ENCODE measurements at places on chromosomes 12 and 14.

GRCh38 chr12:117331691-117332090 is 29.7 kb downstream of the NOS1 start:
- DNase-seq: no peak

DNA sequence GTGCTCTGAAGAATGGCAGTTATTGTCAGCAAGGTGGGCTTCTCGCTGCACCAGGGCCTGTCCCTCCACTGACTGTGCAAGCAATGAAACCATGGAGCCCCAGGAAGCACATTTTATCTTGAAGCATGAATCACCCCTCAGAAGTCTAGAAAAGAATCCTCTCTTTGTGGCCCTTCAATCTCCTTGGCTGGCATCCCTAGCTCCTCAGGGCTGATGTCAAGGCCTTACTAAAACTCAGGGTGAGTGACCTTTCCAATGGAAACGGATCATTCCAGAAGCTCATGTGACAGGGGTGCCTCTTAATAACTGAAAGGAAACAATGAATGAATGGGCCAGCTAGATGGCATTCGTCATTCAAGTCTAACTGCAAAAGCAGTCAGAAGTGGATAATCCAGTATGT is 22.3 kb upstream of the PLEKHH1 start:
- DNase-seq: no peak

DNA sequence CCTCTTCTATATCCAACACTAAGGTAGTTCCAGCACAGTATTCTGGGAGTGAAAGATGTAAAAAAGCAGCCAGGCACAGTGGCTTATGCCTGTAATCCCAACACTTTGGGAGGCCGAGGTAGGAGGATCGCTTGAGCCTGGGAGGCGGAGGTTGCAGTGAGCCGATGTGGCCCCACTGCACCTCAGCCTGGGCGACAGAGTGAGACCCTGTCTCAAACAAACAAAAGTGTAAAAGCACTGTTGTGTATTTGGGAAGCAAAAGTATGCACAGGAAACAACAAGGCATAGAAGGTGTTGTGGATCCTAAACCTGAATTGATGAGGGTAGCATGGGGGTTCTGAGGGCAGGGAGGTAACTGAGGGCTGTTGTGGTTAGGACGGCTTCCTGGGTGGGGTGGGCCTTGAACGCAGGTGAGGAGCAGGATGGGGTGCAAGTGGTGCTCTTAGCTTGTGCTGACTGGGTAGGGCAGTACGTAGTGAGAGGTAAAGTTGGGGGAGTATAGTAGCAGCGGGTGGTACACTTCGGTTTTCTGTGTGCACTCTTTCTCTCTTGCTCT is 64.2 kb downstream of the RASSF3 start:
- DNase-seq: no peak

GRCh38 chr14:103492156-103492925 is 30.3 kb downstream of the CKB start:
- no peak for DNase-seq

GRCh38 chr12:1540690-1541089 is 53.7 kb downstream of the FBXL14 start:
- DNase-seq: no peak

- DNase-seq: no peak
Measured at GRCh38 chr12:28184375-28184774, 5.9 kb upstream of the CCDC91 start.

DNA sequence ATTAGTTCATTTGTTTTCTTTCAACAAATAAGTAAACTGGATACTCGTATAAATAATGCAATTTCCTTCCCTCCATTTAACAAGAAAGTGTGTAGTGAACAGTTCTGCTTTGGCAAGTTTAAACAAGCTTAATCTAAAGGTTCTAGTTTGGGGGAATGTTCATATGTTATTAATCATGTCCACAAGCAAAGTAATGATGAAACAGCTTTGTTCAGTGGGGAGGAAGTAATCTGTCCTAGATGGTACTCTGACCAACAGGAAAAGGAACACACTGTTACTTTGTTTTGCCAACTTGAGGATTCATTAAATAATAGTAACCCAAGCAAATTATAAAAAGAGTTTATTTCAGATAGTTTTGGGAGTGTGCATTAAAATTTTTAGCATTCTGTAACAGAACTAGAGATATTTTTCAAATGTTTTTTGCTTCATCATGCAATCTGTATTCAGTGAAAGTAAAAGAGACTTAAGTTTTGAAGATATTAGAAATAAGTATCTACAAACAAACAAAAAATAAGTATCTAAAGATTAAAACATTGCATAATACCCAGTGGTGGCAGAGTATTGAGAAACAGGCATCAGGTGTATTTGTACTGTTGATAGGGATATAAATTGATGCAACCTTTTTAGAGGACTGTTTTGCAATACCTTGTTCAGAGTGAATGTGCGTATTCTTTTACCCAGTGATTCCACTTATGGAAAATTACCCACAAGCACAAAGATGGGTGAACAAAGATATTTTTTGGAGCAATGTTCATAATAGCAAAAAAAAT is 61.1 kb downstream of the RAB35 start:
- no peak for DNase-seq

GRCh38 chr14:94138251-94138650 is 8.8 kb upstream of the IFI27L2 start:
- DNase-seq: no peak

- no peak for DNase-seq
Measured at GRCh38 chr12:17134315-17134714, 528.4 kb upstream of the LMO3 start.

GRCh38 chr12:47370421-47370820 is 290.7 kb upstream of the AMIGO2 start:
- DNase-seq: no peak

DNA sequence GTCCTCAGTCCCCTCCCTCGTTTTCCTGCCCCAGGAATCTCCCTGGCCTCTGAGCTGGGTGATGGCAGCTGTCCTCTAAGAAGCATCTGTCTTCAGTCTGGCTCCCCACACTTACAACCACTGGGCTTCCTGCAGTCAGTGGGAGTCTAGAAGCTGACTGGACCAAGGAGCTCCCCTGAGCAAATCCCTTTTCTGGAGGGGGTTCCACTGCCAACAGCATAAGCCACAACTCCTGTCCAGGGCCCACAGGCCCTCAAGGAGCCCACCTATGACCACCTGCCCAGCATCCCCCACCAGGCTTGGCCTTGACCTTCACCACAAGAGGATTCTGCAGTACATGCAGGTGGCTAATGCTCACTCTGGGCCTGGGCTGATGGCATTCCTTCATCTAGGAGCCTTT is 4.1 kb downstream of the RDH16 start:
- DNase-seq: no peak

DNA sequence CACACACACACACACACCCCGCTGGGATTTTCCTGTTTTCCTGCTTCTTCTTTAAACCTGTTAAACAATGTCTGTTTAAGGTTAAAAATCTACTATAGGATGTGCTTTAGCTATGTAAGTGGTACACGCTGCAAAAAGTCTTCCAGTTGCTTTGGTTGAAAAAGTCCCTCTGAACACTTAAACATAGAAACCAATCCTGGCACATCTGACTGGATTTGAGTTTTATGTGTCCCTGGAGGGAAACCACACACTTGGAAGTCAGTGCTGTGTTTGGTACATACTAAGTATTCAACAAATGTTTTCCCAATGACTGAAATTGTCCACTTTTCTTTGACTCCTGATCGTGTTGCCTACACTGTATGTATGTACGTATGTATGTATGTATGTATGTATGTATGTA is 22.0 kb downstream of the CFL2 start:
- DNase-seq: no peak

DNA sequence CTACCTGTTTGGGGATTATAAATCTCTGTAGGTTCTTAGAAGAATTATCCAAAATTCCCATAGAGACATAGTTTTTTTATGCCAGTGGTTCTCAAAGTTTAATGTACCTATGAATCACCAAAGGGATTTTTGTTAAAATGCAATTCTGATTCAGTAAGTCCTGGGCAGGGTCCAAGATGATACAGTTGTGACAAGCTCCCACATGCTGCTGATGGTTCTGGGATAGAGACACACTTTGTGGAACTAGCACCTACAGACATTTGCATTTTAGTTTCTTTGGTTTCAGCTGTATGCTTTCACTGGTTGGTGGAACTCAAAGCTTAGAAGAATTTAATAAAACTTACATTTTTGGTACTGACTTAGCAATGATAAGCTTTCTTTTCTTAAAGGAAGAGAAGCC is 80.4 kb downstream of the PTCSC3 start:
- no peak for DNase-seq

- DNase-seq: no peak
Measured at GRCh38 chr14:74836251-74836960, 39.5 kb downstream of the PROX2 start.

- no peak for DNase-seq
Measured at GRCh38 chr14:58243790-58244555, 670 bp upstream of the PSMA3 start.

DNA sequence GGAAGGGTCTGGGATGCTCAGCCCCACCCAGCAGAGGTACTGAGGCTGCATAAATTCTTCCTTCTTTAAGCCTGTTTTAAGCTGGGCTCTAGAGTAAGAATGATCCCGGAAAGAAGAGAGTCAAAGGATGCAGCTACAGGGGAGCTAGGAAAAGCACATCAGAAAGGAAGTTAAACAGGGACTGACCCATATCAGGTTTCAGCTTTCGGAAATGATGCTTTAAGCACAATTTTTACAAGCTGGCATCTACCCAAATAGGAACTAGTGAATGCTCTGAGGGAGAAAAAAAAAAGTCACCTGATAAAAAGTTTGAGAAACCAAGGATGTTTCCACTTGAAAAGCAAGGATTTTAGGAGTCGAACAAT is 22.0 kb downstream of the TSPAN8 start:
- no peak for DNase-seq

DNA sequence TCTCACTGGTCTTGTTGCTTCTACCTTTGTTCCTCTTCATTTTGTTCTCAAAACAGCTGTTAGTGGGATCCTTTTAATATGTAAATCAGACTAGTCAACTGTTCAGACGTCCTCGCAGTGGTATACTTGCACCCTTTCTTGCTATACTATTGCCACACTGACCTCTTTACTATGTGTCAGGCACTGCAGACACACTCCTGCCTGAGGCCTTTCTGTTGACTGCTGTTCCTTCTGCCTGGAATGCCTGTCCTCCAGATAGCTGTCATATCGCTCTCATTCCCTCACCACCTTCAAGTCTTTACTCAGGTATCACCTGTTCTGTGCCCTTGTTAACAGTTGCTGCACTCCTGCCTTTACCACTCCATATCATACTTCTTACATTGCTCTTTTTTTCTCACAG is 90.0 kb upstream of the TMEM263 start:
- no peak for DNase-seq

- DNase-seq: no peak
Measured at GRCh38 chr12:62279961-62280360, 19.8 kb downstream of the USP15 start.

- DNase-seq: no peak
Measured at GRCh38 chr14:22685467-22685866, 41.3 kb upstream of the OR6J1 start.

DNA sequence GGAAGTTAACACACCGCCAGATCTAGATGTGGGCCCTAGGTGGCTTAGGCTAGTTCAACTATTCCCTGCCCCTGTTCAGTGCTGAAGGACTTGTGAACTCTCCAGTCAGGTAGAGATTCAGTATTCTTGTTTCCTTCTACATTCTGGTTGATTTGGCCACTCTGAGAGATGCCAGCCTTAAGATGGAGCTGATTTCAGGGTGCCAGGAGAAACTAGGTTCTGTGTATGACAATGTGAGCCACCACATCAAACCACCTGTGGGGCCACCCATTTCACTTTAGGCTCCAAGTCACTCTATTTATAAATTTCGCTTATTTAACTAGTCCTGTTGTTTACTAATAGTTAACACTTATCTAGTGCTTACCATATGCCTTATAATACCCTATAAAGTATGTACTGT is 26.0 kb downstream of the FRMD6 start:
- DNase-seq: no peak

DNA sequence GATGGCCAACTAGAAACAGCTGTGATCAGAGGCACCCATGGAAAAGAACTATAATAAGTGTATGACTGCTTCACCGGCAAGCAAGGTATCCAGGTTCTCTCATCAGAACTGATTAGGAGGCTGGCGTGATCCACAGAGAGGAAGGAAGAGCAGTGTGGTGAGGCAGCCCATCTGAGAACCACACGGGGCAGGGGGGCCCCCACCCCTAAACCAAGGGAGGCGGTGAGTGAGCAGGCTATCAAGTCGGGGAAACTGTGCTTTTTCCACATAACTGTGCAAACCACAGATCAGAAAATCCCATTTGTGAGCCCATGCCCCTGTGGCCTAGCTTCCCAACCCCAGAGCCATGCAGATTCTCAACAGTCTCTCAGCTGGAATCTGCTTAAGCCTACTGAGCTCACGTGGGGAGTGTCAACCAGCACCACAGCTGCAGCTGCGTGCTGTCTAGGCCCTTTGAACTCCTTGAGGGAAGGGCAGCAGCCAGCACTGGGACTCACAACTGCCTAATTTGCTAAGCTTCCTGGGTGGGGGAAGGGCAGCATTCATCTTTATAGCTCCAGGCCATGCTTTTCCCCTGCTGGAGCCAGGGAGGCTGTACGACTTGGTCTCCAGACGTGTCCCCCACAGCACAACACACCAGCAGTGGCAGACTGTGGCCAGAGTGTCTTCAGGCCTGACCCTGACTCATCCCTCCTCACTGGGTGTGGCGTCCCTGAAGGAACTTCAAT is 444.4 kb upstream of the ATP2B1 start:
- no peak for DNase-seq

GRCh38 chr12:74021937-74022336 is 515.7 kb upstream of the ATXN7L3B start:
- DNase-seq: no peak

- DNase-seq: no peak
Measured at GRCh38 chr12:21323736-21324135, 11.0 kb downstream of the SLCO1A2 start.

DNA sequence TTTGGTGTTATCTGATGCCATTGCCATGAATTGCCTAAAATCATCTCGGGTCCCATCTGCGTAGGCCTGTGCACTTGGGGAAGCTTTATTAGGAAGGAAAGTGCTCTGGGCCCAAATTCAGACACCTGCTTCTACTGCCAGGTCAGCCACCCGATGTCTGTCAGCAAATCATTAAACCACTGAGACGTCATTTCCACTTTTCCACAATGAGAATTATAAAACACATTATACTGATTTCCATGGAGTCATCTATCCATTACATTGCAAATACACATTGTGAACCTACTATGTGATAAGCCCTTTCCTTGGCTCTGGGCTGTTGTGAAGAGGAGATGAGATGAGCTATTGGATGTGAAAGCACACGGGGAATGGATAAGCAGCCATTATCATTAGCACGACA is 1022.9 kb downstream of the BCL11B start:
- no peak for DNase-seq

DNA sequence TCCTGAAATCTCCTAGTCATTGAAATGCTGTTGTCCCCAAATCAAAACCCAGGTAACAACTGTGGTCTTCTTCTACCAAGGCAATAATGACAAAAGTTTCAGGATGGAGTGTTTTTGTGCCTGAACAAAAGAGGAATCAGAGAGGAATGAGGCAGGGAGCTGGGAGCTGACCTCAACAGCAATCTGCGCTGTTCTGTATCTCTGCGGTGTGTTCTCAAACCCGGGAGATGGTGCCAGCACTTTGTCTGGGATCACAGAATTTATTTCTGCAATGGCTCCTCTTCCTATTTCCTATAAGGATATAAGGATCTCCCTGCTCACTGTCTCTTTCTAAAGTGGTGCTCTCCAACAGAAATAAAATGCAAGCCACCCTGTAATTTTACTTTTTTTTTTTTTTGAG is 449 bp upstream of the GLT8D2 start:
- no peak for DNase-seq

- DNase-seq: no peak
Measured at GRCh38 chr12:98743362-98743953, 98.4 kb downstream of the APAF1 start.

- DNase-seq: no peak
Measured at GRCh38 chr14:45785240-45785639, 532.2 kb upstream of the MIS18BP1 start.

Data from esophagus squamous epithelium (tissue), 5 donors.